ENCODE measurements at places on chromosomes 12 and 14.
A peak's percentile ranks its signal among the peaks of the same experiment; 100 is the strongest.

GRCh38 chr12:11678781-11679180 is 29.3 kb downstream of the ETV6 start:
- no peak for DNase-seq

DNA sequence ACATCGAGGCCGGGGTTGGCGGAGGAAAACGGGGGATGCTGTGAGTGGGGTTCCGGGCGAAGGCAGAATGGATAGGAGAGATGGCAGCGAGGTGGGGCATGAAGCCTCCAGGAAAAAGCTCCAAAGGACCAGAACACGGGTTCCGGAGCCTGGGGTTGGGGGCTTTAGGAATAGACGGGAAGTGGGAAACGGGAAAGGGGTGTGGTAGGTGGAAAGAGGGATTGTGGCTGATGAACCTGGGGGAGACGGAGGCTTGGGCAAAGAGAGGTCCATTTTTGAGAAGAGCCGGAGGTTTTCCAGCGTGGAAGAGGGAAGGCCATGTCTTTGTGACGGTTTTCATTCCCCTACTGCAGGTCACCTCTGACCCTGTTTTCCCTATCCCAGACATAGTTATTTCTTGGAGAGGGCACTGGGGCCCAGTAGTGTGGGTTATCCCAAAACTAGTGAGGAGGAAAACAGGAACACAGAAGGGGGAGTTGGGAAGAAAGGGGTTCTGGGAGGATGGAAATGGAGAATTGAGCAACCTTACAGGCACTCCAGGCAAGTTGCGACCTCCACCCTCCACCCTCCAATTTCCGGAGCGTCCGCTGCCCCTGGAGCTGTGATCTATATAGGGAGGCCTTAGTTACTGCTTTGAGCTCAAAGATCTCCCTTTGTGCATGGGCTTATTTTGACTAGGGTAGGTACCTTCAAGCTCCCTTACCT is 1.1 kb downstream of the ATN1 start:
- DNase-seq, result no peak

GRCh38 chr14:72457641-72458040 is 436.3 kb downstream of the DPF3 start:
- DNase-seq, result no peak

GRCh38 chr12:29547151-29547632 is 49.7 kb upstream of the OVCH1 start:
- DNase-seq, result no peak

DNA sequence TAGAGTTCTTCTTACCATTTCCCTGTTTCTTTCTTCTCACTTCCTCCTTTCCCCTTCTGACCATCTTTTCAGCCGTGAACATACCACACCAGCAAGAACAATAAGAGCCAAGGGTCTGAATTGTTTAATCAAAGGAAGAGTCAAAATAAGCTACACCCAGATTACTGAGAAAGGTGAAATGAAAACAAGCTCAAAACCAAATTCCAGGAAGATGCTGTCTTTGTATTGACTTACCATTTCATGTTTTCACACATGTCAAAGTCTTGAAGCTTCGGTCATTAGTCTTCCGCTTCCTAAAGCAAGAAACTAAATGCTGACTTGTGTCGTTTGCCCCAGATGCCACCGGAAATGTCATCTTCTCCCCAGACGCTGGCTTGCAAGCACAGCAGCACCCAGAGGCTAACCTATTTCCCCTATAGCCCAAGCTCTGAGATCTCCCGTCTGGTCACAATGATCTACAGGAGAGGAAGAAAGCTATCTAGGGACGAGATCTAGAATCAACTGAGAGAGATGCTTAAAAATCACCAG is 136.5 kb upstream of the AMIGO2 start:
- peak; percentile 73 for DNase-seq

DNA sequence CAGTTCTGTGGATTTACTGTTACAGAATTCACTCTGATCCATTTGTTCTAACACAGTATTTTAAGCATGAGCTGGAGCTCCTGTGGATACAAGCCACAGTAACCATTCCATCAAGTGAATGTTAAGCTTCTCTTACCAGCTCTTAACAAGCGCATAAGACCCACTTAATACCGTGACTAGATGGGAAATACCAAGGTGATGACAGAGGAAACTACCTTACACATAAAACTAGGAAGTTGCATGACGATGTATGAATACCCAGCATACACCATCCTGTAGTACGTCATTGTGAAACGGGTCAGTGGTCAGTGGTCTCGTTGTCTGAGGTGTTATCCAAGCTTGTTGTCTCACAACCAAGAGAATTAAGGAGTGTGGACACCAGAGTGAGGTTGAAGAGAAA is 2.0 kb upstream of the GALC start:
- DNase-seq, result no peak

- DNase-seq, result no peak
These were observed 12.9 kb downstream of the LRIG3 start for GRCh38 chr12:58907391-58907790.

DNA sequence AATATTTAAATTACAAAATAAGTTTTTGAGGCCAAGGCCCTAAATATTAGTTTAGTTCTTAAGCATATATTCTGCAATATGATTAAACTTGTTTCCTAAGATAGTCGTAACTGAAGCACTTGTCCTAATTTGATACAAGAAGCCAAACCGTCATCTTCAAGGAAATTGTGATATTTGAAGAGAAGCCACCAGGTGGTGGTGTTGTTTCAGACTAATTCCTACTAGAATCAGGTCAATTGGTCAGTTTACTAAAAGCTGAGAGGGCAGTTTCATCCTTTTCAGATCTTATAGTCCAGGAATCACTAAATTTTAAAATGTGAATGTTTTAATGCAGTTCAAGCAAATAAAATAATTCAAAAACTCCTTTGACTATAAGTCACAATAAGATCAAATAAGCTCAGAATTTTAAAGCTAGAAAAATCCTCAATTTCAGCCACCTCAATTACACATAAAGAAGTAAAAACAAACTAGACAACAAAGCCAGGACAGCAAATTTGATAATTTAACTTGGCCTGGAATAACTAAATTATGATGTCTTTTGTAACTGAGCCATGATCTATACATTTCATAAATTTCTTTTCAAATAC is 7.1 kb upstream of the ARL1 start:
- DNase-seq, result no peak

DNA sequence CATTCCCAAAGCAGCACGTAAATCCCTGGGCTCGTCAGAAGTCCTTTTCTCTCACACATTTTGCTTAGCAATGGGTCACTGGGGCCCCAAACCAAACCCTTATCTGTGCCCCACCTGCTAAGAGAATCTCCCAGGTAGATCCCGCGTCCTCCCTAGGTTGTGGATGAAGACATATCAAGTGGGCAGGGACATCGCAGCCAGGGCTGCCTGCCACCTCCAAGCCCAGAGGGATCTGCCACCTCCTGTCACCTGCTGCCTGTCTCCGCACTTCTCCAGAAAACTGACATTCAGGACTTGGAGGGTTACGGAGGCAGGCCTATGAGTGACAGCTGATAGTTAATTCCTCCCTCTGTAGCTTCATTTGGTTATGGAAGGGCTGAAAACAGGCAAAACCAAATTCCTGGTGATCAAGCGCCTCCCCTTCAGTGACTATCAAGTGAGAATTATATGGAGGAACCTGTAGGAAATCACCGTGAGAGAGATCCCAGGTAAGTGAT is 19.5 kb downstream of the BCL11B start:
- DNase-seq, result no peak

DNA sequence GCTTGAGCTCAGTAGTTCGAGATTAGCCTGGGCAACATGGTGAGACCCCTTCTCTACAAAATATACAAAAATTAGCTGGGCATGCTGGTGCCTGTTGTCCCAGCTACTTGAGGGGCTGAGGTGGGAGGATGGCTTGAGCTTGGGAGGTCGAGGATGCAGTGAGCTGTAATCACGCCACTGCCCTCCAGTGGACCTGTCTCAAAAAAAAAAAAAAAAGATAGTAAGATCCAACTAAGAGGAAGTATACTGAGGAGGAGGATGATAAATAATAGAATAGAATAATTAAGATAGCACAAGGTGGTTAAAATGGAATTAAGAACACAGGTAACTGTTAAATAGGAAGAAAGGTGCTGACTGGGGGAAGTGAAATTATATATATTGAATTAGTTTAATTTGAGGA is 37.0 kb upstream of the BAZ1A start:
- DNase-seq, result no peak

DNA sequence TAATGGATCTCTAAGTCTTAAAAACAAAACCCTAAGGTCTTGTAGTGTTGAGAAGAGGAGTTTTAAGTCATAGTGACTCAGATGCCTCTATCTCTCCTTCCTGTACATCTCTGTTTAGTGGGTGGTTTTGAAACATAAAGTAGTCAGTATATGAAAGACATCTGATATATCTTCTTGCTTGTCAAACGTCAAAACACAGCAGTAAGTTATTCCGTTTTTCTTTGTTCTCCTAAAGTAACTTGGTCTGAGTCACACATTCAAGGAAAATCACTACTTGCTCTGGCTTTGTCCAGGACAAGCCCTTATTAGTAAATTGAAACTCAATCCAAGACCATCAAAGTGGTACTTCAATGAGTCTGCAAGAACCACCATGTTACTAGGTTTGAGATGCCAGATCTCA is 1172.5 kb downstream of the BCL11B start:
- no peak for DNase-seq

DNA sequence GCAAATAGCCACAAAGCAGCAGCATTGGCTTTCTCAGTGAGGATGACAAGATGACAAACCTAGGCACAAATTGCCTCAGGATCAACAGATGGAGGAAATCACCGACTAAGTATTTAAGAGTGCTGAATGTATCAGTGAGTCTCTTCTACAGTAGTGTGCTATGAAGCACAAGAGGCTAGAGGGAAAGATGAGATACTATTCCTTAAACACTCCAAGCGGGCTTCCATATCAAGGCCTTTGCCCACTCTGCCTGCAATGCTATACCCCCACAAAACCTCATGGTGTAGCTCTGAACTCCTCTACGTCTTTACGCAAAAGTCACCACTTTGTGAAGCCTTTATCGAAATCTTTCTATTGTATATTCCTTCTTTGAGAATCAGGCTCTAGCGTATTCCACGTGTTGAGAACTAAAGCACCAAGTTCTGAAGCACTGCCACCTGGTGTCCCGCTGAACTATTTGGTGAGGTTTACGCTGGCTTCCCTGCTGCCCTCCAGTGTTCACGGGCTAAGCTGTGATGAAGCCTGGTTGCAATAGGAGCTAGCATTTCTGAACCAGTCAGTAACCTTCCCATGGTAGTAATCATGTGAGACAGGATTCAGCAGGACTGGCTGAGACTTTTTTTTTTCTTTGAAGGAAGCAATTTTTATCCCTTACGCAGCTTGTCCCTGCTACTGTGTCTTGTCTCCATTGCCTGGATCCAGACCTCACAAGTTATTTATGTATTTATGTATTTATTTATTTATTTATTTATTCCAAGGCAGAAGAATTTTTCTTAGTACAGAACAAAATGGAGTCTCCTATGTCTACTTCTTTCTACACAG is 426.5 kb upstream of the OR4E1 start:
- peak; percentile 56 for DNase-seq

- DNase-seq, result no peak
These were observed 246.3 kb downstream of the RGS6 start for GRCh38 chr14:72178517-72178916.

DNA sequence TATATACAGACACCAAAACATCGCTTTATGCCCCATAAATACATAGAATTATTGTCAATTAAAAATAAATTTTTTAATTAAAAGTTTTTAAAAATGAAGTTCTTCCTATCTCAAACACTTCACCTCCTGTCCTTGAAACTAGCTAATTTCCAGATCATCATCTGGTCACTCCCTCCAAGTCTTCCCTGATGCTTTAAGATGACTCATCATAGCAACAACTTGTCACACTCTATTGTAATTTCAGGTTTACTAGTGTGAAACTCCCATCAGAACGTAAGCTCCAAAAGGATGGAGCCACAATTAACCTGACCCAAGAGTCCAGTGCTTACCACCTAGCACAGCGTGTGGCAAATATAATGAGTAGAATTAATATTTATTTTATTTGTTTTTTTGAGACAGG is 16.3 kb downstream of the GXYLT1 start:
- no peak for DNase-seq

GRCh38 chr14:68535404-68536017 is 257.4 kb downstream of the ZFP36L1 start:
- no peak for DNase-seq

- no peak for DNase-seq
These were observed 60.8 kb downstream of the FLRT2 start for GRCh38 chr14:85590784-85591183.

GRCh38 chr14:72692696-72693095 is 201.2 kb downstream of the DPF3 start:
- no peak for DNase-seq

DNA sequence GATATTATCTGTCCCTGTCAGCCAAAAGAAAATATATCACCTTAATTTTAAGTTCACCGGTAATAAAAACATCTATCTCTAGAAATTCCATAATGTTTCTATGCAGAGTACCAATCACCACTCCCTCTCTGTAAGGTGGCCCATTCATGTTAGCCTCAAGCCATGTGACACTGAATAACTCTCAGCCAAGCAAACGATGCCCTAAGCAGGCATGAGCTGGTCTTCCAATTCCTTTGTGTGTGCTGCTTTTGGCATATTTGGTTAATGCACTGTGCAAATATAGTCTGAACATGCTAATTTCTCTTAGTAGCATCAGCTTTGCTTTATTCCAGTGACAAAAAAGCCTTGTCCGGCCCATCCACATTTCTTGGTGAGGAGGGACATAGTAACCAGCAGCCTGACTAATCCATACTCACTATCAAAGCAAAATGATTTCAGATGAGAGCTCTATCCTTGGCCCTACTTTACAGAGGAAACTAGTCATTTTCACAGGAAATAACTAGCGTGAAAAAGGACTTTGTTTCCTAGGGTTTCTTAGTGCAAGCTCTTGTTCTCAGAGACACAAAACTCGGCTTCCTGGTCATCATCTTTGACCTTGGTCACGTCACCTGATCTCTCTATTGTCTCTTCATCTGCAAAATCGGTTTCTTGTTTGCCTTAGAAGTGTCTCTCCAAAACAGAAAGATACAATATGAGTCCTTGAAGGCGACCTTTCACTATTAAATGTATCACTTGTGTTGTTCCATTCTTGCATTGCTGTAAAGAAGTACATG is 59.2 kb upstream of the RTRAF start:
- no peak for DNase-seq

DNA sequence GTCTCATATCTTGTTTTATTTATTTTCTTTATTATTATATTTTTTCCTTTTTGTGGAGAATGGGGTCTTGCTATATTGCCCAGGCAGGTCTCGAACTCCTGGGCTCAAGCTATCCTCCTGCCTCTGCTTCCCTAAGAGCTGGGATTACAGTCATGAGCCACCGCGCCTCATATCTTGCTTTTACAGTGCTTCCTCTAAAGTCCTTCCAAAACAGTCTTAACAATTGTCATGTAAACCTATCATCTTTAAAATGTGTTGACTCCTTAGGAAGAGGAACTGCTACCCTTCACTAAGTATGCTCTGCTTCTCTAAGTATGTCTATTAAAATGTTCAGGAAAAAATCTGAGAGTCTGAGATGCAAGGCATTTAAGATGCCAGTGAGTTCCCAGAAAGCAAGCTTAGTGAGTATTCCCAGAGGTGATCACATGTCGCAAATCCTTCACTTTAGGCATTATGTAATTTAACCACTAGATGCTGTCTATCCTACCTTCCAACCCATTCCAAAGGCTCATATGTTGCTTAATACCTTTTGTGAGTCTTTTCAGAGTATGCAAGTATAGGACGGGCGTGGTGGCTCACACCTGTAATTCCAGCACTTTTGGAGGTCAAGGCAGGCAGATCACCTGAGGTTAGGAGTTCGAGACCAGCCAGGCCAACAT is 19.7 kb upstream of the FOXJ2 start:
- no peak for DNase-seq

- no peak for DNase-seq
These were observed 83.1 kb downstream of the LRRC74A start for GRCh38 chr14:76909266-76909665.

GRCh38 chr12:47272412-47273190 is 192.8 kb upstream of the AMIGO2 start:
- no peak for DNase-seq

- DNase-seq, result peak; percentile 66
These were observed 792 bp upstream of the SLC38A1 start for GRCh38 chr12:46269429-46270241.

All from activated gamma-delta T cell treated with Interleukin-2 at 50 U/mL for 16 hours (primary cell).